ENCODE measurements at places on chromosomes 13 and 19.

DNA sequence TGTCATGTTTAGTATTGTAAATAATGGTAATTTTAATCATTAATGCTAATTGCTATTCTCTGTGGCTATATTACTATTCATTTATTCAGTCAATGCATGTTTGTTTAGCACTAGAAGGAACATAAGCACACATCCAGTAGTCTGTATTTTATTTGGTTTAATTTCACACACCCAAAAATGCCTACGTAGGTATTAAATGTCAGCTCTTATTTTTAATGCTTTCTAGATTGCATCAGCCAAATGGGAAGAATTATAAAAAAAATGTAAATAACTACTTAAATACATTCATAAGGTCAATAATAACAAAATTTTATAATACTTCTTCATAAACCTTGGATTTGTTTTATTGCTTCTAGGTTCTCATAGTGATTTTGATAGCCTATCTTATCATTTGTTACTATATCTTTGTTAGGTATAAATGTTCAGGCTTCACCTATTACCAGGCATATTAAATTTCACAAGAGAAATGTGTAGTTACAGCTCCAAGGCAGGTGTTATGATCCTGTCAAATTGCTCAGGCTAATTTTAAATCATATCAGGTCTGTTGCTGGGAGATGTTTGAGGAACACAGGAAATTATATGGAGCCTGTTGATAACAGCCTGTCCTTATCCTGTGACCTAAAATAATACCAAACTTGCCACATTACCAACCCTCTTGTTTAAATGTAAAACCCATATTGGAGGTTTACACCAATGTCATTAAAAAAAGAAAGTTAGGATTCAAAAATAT is 34.4 kb downstream of the ITGBL1 start:
- DNase-seq: no peak

GRCh38 chr13:43156916-43157315 is 133.5 kb downstream of the DNAJC15 start:
- DNase-seq: no peak

DNA sequence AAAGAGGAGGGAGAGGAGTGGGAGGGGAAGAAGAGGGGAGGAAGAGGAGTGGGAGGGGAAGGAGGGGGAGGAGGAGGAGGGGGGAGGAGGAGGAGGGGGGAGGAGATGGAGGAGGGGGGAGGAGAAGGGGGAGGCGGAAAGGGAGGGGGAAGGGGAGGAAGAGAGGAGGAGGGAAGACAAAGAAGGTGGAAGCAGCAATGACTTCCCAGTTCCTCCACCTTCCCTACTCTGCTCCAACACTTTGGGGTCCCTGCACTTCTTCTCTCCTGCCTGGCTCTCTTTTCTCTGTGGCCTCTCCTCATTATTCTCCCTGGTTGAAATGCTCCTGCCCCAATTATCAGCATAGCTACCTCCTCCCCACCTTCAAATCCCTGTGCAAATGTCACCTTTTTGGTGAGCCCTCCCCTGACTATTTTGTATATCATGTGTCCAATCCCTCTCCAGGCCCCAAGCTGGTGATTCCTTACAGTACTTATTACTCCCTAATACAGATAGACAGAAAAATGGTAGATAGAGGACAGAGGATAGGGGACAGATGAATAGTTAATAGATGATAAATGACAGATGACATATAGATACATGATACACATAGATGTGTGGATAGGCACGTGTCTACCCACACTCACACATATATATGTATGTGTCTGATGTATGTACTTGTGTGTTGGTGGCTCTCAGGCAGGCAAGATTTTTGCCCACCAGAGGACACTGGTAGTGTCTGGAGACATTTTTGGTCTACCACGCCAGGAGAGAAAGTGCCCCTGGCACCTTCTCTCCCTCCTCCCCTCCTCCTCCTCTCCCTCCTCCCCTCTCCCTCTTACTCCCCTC is 25.2 kb downstream of the NLRP9 start:
- DNase-seq: no peak

- no peak for DNase-seq
Observed at GRCh38 chr19:16380314-16380695, 55.7 kb downstream of the KLF2 start.

DNA sequence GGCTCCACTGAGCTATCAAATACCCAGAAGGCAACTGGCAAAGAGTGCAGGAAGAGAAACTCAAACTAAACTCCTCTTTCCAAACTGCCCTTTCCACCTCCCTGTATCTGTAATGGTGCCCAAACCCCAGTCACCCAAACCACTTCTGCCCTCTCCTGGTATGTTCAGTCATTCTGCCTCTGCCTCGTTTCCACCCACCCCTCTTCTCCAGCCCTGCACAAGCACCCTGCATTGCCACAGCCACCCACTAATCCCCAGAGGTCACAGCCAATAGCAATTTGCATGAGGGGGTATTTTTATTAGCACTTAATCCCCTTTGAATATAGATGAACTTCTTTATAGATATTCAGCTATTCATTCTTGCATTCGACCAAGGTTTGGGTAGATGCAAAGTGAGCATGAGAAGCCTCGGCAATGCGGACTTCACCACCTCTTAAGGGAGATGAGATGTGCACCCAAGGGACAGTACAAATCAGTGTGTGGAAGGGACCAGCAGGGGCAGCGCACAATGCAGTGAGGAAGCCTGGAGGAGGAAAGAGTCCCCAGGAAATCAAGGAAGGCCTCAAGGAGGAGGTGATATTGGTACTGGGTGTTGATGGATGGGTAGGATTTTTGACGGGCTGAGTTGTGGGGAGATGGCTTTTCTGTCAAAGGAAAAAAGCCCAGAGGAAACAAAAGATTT is 12.4 kb downstream of the TMEM272 start:
- no peak for DNase-seq

Data from right hindlimb (tissue), 1 donor.